Activated naive CD4-positive, alpha-beta T cell treated with Interleukin-2 at 50 U/mL for 16 hours (primary cell): ENCODE measurements at places on chromosomes 3 and 15.

DNA sequence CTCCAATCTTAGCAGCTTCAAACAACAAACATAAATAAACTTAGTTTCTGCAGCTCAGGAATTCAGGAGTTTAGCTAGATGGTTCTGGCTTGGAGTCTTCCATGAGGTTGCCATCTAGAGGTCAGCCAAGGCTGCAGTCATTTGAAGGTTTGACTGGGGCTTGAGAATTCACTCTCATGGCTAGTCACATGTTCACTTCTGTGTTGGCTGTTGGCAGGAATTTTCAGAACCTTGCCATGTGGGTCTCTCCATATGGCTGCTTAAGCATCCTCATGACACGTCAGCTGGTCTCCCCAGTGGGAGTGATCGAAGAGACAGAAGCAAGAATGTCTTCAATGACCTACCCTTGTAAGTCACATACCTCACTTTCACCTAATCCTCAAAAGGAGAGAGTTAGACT, 269.2 kb upstream of the CNTN3 start:
- no peak for DNase-seq

DNA sequence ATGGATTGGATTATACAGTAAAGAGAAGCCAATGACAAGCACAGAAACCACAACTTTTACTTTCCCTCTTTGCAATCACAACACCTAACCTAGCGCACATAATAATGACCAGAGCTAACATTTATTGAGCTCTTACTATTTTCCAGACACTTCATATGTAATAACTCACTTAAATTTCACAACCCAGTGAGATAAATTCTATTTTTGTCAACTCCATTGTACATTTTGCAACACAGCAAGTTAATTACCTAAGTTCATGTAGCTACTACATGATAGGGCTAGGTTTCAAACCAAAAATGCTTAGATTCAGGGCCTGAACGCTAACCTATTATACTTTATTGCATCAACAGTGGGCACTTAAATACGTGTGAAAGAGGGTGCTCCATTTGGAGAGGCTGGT, 89.5 kb downstream of the GADL1 start:
- no peak for DNase-seq

- no peak for DNase-seq
Measured at GRCh38 chr3:21407743-21408142, 343.3 kb downstream of the ZNF385D start.

- no peak for DNase-seq
Measured at GRCh38 chr15:27464941-27465612, 494.1 kb downstream of the GABRG3 start.
